Fibroblast of skin of right biceps (primary cell): ENCODE measurements at places on chromosomes 2 and 18.
A peak's percentile ranks its signal among the peaks of the same experiment; 100 is the strongest.

GRCh38 chr18:22453315-22453714 lies 35.6 kb upstream of the CTAGE1 start:
- DNase-seq = no peak

- peak; percentile 62 for DNase-seq
These were observed 204.6 kb downstream of the RAB3GAP1 start for GRCh38 chr2:135256531-135257260.

DNA sequence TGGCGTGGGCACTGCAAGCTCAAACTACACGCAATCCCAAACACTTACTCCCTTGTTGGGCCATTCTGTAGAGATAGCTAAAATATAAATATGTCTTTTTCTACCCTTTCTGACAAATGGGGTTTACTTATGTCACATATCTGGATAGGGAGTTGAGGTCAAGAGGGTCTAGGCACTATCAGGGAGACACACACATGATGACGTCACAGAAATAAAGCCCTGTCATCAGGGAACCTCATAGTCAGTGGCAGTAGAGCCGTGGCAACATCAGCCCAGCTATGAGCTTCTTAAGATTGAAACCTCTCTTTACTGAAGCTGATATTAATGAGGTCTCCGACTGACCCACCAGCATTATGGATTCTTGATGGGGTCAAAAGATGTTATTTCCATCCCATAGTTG lies 234.6 kb upstream of the CDH7 start:
- no peak for DNase-seq

DNA sequence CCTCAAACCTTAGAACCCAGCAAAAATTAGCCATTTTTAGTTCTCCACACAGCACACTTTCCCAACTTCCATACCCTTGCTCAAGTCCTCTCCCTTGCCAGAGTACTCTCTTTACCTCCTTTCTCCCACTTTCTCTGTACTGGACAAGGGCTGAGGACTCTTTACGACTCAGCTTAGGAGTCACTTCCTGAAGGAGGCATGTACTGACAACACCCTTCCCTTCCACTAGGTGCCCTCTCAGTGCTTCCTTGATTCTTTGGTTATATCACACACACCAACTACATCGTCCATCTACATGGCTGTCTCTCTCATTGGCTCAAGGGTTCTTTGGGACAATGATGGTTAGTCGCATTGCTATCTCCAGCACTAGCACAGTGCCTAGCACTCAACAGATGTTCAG lies 5.2 kb upstream of the C18orf63 start:
- DNase-seq = peak; percentile 44

DNA sequence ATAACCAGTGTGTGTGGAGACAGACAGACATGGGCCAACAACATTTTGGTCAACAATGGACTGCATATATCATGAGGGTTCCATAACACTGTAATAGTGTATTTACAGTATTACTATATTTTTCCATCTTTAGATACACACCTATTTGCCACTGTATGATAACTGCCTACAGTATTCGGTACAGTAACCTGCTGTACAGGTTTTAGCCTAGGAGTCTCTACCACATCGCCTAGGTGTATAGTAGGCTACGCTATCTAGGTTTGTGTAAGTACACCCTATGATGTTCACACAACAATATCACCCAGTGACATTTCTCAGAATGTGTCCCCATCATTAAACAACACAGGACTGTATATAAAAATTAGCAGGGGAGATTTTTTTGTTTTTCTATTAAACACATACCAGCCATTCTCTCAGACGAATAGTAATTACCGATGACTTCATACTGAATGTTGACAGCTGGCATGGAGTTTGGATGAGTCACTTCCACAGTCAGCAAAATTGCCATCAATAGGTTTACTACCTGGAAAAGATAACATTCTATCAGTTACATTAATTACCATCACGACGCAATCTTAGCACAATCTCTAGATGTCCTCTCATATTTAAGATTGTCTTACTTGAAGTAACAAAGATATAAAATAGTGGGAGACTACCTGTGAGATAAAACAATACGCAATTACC lies 10.8 kb downstream of the LAPTM4A start:
- peak; percentile 47 for DNase-seq

DNA sequence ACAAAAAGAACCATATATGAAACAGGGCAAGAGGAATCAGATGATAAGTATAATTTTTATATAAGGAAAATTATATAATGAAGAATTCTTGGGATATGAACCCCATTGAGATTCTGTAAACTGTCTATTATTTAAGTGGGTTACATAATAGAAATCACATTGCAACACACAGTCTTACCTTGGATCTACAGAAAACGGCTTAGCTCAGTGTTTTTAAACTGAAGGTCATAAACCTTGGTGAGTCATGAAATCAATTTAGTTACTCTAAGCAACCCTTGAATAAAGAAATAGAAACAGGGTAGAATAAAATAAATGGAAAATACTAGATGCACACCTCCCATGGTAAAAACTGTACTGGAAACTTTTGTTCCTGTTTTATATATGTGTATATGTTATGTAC lies 50.7 kb downstream of the METTL8 start:
- no peak for DNase-seq

- no peak for DNase-seq
These were observed 35.9 kb upstream of the SNED1 start for GRCh38 chr2:240962300-240963064.

DNA sequence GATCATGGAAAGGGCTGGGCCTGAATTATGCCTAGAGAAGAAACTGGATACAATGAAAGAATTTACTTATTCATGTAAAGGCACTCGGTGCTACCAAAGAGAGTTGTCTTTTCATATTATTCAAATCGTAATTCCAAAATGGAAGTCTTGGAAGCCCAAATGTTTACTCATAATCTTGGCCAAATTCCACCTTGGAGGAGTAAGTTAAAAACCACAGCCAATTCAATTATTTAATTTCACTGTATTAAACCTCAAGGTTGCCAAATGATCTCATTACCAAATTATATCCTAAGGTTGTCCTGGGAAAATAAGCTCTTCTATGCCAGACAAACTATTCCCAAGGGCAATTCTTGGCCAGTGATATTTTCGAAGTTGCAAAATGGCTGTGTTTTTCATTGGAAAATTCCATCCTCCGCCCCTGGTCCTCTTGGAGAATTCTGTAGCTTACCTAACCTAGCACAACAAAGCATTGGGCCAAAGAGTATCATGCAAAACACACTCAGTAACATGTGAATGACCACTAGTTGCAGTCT lies 11.1 kb upstream of the VPS4B start:
- DNase-seq = peak; percentile 29

- DNase-seq = no peak
These were observed 1.0 kb upstream of the PEX13 start for GRCh38 chr2:61016392-61017002.

GRCh38 chr2:62065243-62065642 lies 130.7 kb upstream of the B3GNT2 start:
- DNase-seq = no peak

GRCh38 chr2:101574622-101575021 lies 99.7 kb upstream of the RFX8 start:
- DNase-seq = no peak

DNA sequence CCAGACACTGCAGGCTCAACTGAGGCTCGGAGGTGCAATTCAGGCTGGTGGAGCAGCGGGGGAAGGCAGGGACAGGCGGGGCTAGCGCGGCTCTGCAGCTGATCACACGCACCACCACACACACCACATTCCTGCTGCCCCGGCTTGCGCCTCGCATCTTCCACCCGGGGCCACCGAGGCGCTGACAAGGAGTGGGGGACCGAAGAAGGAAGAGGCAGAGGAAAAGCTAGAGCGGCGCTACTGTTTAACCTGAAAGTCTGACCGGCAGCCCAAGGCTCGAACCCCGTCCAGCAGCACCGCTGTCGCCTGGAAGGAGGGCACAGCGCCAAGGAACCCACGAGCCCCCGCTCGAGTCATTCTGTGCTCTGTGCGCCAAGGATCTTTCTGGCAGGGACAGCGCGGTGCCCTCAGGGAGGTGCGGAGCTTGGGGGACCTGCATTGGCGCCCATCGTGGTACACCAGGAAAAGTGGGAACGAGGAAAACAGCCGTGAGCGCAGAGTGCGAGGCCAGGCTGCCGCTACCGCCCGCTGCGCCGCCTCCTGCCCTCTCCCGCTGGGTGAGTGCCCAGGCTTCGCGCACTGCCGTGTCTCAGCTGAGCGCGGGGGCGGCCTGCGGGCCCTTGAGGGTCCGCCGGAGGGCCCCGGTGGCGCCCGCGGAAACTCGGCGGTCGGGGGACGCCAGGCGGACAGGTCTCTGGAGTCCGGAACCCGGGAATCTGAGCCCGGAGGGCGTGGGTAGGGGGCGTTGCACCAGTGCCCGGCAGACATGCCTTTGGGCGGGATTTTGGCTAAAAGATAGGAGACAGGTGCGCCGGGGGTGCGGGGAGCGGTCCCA lies 860 bp upstream of the KCNJ3 start:
- peak; percentile 15 for DNase-seq

DNA sequence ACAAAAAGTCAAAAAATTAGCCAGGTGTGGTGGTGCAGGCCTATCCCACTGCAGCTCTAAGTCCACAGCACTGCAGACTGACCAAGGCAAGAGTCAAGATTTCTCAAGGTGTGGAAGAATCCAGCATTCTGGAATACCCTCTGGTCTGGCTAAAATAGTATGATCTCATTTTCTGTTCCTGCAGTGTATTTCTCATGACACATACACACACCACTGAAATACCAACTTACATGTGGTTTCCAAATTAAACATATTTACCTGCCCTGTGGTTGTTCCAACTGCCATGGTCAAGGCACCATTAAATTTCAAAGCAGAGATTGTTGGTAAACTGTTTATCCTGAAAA lies 30.9 kb downstream of the NOL10 start:
- no peak for DNase-seq

- DNase-seq = no peak
These were observed 356.9 kb upstream of the RAB12 start for GRCh38 chr18:8252371-8252770.

DNA sequence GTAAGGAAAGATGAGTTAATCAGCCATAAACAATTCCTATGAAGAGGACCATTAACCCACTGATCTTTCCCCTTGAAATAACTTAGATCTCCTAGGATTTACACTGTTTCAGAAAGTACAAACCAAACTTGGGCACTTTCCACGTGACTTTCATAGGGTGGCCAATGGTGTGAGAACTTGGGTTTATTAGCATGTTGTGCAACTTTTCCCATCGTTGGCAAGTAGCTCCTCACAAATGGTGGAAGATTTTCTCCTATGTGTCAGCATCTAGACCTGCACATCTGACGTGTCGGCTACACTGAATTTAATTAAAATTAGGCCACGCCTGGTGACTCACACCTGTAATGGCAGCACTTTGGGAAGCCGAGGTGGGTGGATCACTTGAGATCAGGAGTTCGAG lies 116.3 kb downstream of the GALNT1 start:
- DNase-seq = no peak

DNA sequence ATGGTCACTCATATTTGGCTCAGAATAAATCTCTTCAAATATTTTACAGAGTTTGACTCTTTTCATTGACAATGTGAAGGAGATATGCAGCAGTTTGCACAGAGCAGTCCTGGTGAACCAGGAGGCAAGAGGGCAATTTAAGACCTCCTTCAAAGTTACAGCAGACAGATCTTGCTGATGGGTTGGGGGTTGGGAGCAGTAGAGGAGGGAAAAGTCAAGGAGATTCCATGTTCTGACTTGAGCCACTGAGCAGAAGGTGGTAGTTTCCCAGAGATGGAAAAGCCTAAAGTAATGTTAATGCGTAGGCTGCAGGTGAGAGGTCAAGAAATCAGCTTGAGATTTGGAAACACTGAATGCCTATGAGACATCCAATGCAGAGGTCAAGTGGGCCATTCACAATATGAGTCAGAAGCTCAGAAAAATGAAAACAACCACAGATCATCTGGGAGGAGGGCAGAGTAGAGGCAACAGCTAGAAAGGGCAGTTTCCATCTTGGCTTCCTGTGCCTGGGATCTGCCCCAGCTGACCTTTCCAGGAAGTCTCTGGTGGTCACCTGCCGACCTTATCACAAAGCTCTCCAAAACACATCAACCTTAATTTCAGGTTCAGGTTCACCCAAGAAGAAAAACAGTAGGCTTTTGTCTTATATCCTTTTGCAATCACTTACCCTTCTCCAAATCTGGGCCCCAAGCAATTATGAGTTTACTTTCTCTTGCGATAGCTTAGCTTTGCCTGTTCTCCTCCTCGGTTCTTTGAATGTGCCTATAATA lies 197.5 kb upstream of the ARL4C start:
- peak; percentile 46 for DNase-seq

DNA sequence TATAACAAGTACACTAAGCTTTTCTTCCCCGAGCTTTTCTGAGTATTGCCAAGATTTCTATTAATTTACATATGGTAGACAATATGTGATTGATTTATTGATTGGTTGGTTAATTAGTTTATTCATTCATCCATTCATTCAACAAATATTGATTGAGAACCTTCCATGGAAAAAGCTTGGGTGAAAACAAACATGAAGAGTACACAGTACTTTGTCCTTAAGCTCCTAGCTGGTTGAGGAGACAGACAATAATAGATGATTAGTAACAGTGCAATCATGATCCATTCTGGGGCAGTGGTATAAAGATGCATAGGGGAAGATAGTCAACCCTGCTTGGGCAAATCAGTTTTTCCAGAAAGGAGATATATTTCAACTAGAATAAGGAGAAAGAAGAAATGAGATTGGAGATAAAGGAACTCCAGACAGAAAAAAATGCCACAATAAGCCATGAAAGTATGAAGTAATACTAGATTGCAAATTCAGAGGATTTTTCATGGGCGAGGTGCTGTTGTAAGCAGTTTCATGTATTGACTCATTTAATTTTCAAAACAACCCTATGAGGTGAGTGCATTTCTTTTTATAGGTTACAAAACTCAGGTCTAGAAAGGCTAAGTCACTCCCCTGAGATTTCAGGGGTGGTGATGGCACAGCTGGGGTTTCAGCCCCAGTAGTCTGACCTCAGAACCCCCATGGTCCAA lies 129.5 kb downstream of the RND3 start:
- peak; percentile 9 for DNase-seq

- DNase-seq = peak; percentile 69
These were observed 6.3 kb upstream of the MCFD2 start for GRCh38 chr2:46921676-46922448.
